ENCODE measurements at places on chromosomes 3 and 15.

GRCh38 chr3:123695731-123696640, 111.1 kb upstream of the HACD2 start:
- DNase-seq = no peak

- no peak for DNase-seq
These were observed 762.8 kb upstream of the NR2F2 start for GRCh38 chr15:95567686-95568085.

DNA sequence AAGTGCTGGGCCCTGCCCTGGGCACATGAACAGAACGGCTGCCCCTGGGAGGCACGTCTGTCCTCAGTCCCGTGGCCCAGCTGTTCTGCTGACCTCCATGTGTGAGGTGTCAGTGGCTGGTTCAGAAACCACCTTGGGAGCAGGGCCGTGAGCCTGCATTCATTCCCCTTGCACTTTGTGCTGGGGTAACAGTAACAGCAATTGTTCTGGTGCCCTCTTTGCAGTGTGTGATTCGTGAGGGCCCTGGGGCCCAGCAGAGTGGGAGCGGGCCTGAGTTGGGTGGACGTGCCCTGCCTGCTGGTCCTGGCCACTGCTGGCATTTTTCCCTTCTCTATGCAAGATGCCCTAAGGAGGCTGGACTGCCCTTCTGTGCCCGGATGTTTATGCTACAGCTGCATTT, 50.4 kb upstream of the MYZAP start:
- no peak for DNase-seq

- DNase-seq = no peak
These were observed 468.7 kb downstream of the CADM2 start for GRCh38 chr3:85427467-85427866.

DNA sequence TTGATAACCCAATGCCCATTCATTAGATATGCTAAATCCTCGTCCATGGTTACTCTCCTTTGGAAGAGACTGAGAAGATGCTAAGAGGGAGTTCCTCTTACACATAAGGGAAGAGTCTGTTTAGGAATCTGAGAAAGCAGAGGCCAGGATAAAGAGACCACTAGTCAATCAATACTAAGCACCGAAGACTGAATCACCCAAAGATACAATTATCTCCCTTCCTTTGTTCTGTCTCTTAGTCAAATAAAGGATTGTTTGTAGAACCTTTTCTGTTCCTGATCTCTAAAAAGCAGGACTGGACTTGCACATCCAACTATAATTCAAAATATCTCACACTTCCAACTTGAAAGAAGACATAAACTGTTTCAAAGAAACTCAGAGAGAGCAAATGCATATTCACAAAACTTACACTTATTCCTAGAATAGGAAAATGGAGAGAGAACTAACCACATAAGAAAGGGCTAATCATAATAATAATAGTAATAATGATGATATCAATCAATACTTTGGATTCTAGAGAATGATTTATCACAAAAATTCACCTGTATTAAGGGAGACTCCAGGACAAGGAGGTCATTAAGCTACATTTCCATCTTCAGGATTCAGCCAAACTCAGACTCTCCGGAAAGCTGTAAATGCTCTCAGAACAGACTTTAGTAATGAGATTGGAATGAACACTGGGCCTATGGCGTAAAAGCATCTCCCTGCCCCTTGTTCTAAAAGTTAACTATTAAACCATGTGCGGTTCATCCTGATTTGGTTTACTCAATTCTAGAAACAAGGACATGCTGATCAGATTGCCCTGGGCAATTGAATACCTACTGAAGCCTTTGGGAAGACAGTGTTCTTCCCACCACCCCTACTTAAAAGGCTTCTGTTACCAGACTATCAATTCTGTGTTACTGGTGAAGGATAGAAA, 401.5 kb downstream of the ZBTB20 start:
- DNase-seq = no peak

- DNase-seq = no peak
These were observed 47.9 kb downstream of the PEAK1 start for GRCh38 chr15:77371850-77372563.

DNA sequence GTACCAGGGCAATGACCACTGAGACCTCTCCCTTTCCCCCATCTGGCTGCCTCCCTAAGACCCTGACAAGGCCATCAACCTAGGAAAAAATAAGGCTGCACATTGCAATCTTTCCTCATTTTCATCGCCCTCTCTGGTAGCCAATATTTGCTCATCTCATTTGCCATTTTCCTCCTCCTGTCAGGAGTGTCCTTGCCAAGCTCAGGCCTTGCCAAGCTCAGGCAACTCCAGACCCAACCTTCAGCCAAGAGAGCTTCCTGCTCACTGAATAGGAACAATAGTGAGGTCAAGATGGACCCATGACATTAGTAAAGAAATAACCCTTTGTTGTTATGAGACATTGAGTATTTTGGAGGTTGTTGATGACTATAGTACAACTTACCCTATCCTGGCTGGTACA, 380.3 kb downstream of the RSL24D1 start:
- no peak for DNase-seq

GRCh38 chr3:41213588-41213987, 14.3 kb downstream of the CTNNB1 start:
- no peak for DNase-seq

DNA sequence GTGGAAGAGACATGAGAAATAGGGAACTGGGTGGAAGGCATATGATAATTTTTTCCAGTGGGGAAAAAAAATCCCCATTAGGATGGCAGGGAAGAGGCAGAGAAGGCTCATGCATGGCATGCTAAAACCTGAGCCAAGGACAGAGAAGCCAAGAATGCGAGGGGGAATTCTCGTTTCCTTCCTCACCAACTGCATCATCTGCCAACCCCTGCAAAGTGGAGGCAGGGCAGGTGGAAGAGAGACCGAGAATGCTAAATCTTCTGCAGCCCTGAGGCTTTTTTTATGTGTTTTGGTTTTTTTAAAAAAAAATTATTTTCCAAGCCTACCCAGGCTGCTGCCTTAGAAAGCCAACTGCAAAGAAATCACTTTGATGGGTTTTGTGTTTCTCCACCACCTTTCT, 54.3 kb upstream of the CCDC174 start:
- DNase-seq = no peak

DNA sequence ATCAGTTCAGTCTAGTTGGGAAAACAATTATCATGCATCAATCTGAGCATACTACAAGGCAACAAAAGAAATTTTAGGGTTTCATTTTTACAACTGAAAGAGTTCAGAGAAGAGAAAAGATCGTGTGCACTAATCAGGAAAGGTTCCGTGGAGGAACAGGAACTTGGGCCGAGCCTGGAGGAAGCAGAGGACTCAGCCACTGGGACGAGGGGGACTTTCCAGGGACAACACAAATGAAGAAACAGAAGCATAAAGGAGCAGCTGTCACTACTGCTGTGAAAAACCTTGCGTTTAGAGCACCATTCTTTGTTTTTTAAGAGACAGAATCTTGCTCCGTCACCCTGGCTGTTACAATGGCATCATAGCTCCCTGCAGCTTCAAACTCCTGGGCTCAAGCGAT, 60.5 kb downstream of the MYO1E start:
- DNase-seq = no peak

Data from retinal pigment epithelial cell (primary cell).